ENCODE measurements at places on chromosomes 1 and 21.

- DNase-seq: no peak
These were observed 29.6 kb upstream of the DNM3 start for GRCh38 chr1:171811672-171812071.

DNA sequence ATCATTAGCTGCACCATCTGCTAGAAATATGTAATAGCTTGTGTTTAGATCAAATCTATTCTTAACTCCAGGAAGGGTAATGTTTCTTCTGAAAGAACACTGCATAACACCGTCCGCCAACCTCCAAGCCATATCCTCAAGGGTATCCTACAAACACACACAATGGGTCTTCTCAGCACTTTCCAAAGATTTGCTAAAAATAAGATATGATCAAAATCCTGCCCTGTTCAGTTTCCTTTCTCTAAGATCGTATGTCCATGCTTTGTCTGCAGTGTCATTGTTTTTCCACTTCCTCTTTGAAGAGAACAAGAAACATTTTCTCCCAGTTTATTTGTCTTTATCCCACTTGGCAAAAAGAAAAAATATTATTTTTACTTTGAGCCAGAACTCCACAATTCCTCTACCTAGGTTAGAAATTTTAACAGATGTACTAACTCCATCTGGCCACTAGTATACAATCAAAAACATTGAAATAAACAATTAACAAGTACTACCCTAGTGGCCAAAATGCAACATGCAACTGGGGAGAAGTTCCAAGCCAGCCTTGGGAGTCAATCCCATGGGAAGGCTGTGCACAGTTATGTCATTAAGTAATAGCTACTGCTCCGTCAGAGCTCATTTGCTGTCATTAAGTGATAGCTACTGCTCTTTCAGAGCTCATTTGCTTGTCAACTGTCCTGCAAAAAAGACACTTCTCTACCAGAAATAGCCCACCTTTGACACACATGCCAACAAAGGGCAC lies 37.8 kb downstream of the FRRS1 start:
- no peak for DNase-seq

DNA sequence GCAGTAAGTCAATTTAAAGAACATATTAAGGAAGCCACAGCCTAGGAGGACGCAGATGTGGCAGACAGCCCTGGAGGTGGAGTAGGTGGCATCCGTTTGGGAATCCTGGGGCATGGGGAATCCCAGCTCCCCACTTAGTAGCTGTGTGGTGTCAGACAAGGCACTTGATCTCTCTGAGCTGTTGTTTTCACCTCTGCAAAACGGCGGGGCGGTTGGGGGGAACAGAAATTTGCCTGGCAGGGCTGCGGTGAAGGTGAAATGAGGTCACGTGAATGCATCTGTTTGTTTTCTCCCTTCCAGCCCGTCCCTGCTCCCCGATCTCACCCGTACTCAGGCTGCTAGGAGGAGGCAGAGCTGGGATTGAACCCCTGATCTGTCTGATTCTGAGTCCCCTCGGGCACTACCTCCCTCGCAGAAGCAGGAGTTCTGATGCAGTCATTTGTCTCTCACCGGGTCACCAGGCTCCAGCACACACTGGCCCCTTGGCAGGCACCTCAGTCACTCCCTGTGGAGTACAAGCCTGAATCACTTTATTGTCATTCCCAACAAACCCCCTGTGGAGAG lies 2.2 kb upstream of the LAPTM5 start:
- DNase-seq: peak; percentile 78

GRCh38 chr1:48536477-48536876 lies 64.5 kb upstream of the SPATA6 start:
- DNase-seq: no peak

DNA sequence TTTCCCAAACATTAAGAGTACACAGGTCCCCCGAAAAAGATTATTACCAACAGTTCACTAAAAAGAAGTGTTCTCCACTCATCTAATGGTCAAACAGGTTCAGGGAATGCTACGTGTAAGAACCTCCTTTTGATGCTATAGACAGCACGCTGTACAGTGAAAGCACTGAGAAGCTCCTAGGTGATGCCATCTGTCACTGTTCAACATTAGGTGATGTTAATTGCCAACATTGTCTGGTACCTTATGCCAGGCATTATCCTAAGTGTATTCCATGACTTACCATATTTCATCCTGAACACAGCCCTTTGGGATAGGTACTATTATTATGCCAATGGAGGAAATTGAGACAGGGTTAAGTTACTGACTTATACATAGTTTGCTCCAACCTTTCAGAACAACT lies 82.1 kb downstream of the DAB1 start:
- DNase-seq: no peak

DNA sequence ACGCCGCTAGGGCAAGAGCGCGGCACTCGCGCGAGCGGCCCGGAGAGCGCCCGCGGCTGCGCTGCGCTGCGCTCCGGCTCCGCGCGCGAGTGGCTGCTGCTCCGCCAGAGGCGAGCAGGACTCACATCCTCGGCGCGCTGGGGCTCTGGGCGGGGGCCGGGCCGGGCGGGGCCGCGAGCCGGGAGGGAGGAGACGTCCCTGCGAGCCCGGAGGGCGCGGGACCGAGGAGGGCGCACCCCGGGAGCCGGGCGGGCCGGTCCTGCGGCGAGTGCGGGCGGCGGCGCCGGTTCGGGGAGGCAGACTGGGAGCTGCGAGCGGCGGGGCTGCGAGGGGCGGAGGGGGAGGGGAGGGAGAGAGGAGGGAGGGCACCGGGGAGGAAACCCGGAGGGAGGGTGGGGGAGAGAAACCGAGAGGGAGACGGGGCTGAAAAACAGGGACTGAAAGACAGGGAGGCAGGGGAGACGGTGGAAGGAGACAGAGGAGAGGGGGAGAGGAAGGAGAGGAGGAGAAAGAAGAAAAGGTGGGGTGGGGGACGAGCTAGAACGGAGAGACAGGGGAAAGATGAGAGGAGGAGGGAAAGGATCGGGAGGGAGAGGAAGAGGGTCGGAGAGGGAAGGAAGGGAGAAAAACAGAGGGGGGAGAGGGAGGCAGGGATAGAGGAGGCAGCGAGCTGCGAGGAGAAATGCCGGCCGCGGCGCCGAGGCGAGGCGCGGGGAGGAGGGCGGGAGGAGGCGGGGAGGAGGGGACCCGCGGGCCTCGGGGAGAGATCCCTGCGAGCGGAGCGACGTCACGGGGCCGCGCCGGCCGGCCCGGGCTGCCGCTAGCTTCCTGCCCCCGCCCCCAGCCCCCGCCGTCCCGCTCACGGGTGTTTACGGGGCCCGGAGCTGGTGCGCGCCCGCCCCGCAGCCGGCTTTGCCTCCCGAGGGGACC lies at the start of gene CAMK2N1:
CAMK2N1 (minus strand) TSS at position 684 of the 930 bp plus-strand sequence. CDS start 831 bp downstream, outside the sequence.
- peak; percentile 54 for DNase-seq

- no peak for DNase-seq
These were observed 12.0 kb downstream of the RAB7B start for GRCh38 chr1:205991237-205991636.

DNA sequence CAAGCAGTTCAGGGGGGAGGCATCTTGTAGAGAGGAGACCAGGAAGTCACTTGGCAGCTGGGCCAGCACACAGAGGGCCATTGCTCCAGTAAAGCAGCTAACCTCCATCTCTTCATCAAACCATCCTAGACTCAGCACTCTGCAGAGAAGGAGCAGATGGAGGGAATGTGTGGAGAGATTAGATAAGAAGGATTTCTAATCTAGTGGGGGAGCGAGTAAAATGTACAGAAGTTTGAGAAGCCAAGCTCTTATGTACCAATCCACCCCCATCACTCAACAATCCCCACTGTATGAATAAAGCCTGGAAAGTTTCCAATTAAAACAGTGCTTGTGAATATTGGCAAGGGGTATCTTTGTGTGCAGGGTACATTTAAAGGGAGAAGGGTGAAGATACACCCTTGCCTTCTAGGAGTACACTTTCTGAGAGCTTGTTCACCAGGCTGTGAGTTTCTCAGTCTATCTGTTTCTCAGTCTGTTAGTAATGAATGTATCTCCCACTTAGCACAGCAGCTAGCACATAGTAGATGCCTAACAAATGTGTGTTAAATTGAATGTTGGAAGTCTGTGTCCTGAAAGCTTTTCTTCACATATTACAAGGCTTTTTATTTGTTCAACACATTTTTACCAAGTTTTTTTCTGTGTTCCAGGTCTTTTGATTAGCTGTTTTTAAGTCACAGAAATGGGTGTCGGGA lies 142.7 kb upstream of the UBE2U start:
- no peak for DNase-seq

DNA sequence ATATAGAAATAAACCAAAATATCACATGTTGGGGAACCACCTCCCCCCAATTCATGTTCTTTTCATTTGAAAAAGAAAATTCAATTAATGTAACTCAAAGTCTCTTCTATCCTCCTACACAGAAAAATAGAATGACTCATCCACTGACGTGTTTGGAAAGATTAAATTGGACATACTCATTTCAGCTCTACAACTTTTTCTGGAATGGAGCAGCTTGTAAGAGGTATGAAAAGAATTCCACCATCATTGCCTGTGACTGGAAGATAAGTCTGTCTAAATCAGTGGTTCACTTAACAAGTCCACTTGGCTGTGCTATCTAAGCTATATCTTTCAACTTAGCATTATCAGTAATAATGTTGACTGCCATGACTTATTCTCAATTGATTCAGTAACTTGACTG lies 702.3 kb downstream of the BRINP3 start:
- no peak for DNase-seq

GRCh38 chr21:46038341-46038829 lies 56.8 kb downstream of the COL6A1 start:
- no peak for DNase-seq

DNA sequence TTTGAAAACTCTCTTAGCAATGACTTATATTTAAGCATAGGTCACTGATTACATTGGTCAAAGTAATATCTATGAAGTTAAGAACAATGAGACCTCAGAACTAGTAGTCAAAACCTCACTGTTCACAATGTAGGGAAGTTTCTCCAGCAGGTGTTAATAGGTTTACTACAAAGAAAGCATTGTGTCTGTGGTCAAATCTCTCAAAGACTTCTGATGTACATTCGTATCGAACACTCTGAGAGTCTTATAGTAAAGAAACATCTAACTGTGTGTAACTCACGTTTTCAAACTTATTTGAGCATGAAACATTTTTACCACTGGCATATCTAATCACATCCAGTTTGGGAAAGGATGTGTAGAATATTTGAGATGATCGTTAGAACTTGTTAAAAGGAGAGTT lies 76.0 kb downstream of the MAP3K7CL start:
- no peak for DNase-seq

All from activated CD8-positive, alpha-beta memory T cell treated with anti-CD3 and anti-CD28 coated beads, Interleukin-2, amount 10 ng/mL, durations not matched to agents 7 days and 5 days (primary cell).